ENCODE measurements at places on chromosomes 5 and 9.

DNA sequence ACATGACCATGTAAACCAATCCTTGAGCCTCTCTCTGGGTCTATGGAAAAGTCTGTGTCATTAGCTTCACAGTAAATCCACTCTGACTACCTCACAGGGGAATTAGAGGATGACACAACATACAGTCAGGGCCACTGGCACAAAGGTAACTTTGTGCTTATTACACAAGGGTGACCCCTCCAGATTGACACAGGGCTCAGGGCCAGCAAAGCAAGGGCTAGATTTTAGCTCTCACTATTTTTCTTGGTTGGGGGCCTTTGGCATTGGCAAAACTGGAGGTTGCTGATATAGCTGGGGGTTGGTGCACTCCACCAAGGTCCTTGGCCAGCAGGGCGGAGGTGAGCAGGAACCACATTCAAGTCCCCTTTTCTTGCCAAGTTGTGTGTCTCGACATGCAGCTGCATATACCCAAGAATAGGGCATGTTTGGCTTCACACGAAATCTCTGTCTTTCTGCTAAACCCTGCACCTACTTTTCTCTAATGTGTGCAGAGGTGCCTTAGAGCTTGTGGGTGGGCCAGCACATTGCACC lies 15.2 kb upstream of the OSMR start:
- H3K27ac ChIP-seq: no peak overlapping the region
- no peak overlapping the region for H3K4me3 ChIP-seq
- H3K27me3 ChIP-seq: peaks cover 45% of the 10 kb centered on the region
- DNase-seq: no peak

GRCh38 chr5:175246242-175246888 lies 197.6 kb downstream of the DRD1 start:
- no peaks in the 10 kb centered on the region for H3K4me1 ChIP-seq
- H3K4me3 ChIP-seq: no peak overlapping the region
- no peaks in the 10 kb centered on the region for H3K36me3 ChIP-seq
- no peak overlapping the region for H3K27ac ChIP-seq
- DNase-seq: no peak

- H3K27me3 ChIP-seq: no peaks in the 10 kb centered on the region
- H3K4me1 ChIP-seq: peaks cover 29% of the 10 kb centered on the region
- H3K27ac ChIP-seq: no peak overlapping the region
- H3K4me3 ChIP-seq: no peak overlapping the region
- no peaks in the 10 kb centered on the region for H3K36me3 ChIP-seq
These were observed 98.9 kb downstream of the DAB2IP start for GRCh38 chr9:121750259-121750714.

- no peaks in the 10 kb centered on the region for H3K4me1 ChIP-seq
- H3K4me3 ChIP-seq: no peak overlapping the region
- no peak overlapping the region for H3K27ac ChIP-seq
- no peak for DNase-seq
- H3K27me3 ChIP-seq: no peaks in the 10 kb centered on the region
These were observed 417.8 kb upstream of the CTNND2 start for GRCh38 chr5:12322042-12322441.

DNA sequence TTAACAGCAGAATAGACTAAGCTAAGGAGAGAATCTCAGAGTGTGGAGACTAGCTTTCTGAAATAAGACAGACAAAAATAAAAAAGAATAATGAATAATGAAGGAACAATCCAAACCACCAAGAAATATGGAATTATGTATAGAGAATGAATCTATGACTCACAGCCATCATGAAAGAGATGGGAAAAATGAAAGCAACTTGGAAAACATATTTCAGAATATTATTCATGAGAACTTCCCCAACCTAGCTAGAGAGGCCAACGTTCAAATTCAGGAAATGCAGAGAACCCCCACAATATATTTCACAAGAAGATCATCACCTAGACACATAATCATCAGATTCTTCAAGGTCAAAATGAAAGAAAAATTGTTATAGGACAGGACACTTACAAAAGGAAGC lies 349.0 kb upstream of the MPDZ start:
- H3K4me1 ChIP-seq: no peaks in the 10 kb centered on the region
- no peak overlapping the region for H3K27ac ChIP-seq
- no peak overlapping the region for H3K4me3 ChIP-seq
- no peak for DNase-seq

GRCh38 chr9:134937164-134937555 lies 19.4 kb upstream of the FCN1 start:
- no peak overlapping the region for H3K4me3 ChIP-seq
- H3K36me3 ChIP-seq: no peaks in the 10 kb centered on the region
- DNase-seq: no peak
- H3K4me1 ChIP-seq: peaks cover 4% of the 10 kb centered on the region
- H3K27ac ChIP-seq: no peak overlapping the region
- H3K27me3 ChIP-seq: peaks cover 18% of the 10 kb centered on the region

- no peak overlapping the region for H3K4me3 ChIP-seq
- H3K4me1 ChIP-seq: no peaks in the 10 kb centered on the region
- no peaks in the 10 kb centered on the region for H3K36me3 ChIP-seq
- DNase-seq: no peak
These were observed 230.0 kb downstream of the ADAMTSL1 start for GRCh38 chr9:18703901-18704379.

- H3K4me3 ChIP-seq: no peak overlapping the region
- H3K27ac ChIP-seq: no peak overlapping the region
- H3K4me1 ChIP-seq: no peaks in the 10 kb centered on the region
- peaks cover 17% of the 10 kb centered on the region for H3K36me3 ChIP-seq
- no peaks in the 10 kb centered on the region for H3K27me3 ChIP-seq
These were observed 67.9 kb downstream of the YTHDC2 start for GRCh38 chr5:113581388-113581787.

DNA sequence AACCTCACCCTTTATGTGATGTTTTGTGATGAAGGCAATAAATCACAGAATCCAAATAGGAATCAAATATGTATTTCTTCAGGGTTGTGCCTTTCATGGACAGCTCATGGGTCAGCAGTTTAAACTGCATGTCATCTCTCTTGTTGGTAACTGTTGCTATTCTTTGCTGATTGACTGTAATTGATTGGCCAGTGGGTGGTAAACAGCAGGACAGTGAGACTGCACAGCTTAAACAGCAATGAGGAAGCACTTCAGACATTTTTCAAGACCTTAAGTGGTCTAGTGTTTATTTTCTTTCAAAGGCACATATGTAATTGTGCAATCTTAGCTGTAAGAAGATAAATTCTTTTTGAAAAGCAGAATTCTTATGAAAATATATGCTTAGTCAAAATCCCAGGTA lies 260.5 kb downstream of the COX7C start:
- no peak overlapping the region for H3K4me3 ChIP-seq
- no peak overlapping the region for H3K27ac ChIP-seq
- DNase-seq: no peak
- no peaks in the 10 kb centered on the region for H3K4me1 ChIP-seq
- peaks cover 1% of the 10 kb centered on the region for H3K36me3 ChIP-seq

- H3K27ac ChIP-seq: no peak overlapping the region
- no peaks in the 10 kb centered on the region for H3K4me1 ChIP-seq
- no peaks in the 10 kb centered on the region for H3K36me3 ChIP-seq
- DNase-seq: no peak
- H3K4me3 ChIP-seq: no peak overlapping the region
These were observed 234.8 kb downstream of the MED10 start for GRCh38 chr5:6143523-6143922.

GRCh38 chr5:113036321-113036720 lies 59.7 kb downstream of the DCP2 start:
- DNase-seq: no peak
- H3K27ac ChIP-seq: no peak overlapping the region
- H3K4me3 ChIP-seq: no peak overlapping the region
- peaks cover 5% of the 10 kb centered on the region for H3K36me3 ChIP-seq
- H3K27me3 ChIP-seq: no peaks in the 10 kb centered on the region

DNA sequence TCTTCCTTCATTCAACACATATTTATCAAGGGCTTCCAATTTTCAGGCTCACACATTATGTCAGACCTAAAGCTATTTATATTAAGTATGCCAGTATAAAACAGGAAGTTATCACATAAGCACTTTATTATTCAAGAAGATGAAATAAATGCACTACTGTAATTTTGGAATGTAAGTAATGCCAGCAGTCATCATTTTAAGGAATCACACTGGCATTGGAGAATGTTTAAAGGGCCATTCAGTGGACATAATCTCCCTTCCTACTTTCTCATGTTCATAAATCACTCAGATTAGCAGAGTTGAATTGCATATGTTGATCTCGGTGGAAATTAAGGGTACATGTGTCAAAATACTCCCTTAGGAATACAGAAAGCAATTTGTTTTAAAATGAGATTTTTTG lies 164.4 kb downstream of the GIN1 start:
- no peaks in the 10 kb centered on the region for H3K27me3 ChIP-seq
- H3K4me1 ChIP-seq: no peaks in the 10 kb centered on the region

DNA sequence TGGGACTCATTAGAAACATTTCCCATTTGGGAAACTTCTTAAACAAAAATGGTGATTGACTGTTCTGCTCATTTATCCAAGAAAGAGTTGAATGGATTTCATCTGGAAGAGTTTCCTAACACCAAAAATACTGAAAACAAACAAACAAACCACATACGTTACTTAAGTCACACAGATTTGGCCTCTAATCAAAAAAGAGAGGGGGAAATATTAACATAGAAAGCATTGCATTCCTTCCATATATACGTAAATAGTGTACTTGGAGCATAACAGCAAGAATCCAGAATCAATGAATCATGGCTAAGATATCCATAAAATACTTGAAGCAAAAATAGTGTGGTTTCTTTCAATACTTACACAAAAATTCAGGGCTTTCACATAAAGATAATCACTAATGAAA lies 189.8 kb upstream of the MAP3K1 start:
- peaks cover 34% of the 10 kb centered on the region for H3K27me3 ChIP-seq
- no peak overlapping the region for H3K4me3 ChIP-seq
- H3K27ac ChIP-seq: no peak overlapping the region
- H3K36me3 ChIP-seq: no peaks in the 10 kb centered on the region
- no peak for DNase-seq
